ENCODE measurements at places on chromosomes 6 and 20.

- no peak for DNase-seq
Measured at GRCh38 chr6:170285482-170285881, 5.4 kb downstream of the DLL1 start.

GRCh38 chr6:138105880-138106664 is 1.1 kb downstream of the PERP start:
- no peak for DNase-seq

GRCh38 chr6:38636027-38636426 is 3.7 kb downstream of the BTBD9 start:
- DNase-seq, result no peak

DNA sequence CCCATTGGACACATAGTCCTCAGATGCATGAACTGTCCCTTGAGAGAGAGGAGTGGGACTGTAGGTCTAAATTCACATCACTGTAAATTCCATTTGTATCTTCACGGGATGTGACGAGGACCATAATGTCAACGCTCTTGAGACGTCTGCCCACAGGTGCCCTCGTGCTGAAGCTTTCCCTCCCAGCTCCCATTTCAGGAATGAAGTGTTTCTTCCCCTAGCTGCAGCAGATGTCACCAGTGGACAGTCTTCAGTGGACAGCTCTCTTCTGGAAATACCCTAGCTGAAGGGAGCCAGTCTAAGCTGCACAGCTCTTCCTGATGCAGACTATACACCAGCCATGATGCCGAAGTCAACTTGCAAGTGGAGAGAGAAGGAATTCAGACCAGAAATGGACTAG is 217.4 kb upstream of the ECI2 start:
- no peak for DNase-seq

DNA sequence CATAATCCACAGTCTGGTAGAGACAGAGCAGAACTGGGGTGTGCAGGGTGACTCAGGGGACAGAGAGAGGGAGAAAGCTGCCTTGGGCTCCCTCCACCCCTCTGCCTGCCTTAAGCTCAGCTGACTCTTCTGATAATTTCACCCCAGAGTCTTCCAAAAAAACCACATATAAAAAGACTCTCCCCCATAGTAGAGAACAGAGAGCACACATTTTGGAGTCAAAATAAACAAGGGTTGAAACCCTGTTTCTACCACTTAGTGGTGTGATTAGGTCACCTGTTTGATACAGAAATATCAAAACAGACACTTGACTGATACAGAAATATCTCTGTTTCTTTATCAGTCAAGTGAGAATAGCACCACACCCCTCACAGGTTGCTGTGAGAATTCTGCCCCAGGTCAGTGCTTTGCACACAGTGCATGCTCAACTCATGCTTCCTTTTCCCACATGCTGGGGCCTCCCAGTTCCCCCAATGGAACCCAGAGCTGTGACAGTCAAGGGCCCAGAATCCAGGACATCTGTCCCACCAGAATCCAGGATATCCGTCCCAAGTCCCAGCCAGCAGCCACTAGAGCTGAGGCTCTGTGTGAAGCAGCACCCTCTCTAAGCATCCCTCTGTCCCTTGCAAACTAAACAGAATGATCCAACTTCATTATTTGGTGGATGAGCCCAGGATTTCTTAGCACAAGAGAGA is 1.2 kb downstream of the TREML2 start:
- DNase-seq, result peak; percentile 44

DNA sequence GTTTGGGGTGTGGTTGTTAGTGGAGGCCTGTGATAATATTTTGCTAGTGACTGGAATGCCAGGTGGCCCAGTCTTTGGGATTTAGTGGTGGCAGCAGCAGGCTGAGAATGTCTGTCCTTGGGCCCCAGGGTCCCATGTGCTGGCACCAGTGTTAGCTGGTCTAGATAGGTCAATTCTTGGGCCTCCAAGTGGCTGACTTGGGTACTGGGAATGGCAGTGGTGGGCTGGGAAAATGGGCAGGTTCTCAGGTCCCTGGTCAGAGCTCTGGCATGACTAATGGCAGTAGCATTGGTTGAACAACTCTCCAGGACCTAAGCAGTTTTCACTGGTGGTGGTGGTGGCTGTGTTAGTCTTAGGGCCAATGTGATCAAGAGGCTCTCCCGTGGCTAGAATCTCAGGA is 50.3 kb downstream of the OLIG3 start:
- DNase-seq, result no peak

GRCh38 chr6:136347847-136348246 is 58.2 kb upstream of the BCLAF1 start:
- no peak for DNase-seq

DNA sequence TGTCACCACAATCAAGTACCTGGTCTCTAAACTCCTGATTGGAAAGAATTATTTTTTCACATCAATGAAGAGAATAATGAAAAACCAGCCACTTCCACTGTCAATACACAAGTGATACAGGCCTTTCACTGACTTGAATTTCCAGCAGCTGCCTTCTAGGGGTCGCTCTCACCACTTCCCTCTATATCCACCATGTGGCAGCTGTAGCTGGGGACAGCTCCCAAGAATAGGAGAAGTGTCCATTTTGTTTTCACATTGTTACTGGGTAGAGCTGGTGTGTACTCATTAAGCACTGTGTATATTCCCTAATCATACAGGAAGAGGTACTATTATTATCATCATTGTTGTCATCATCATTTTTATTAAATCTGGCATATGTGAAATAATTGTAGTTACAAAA is 438.4 kb upstream of the SPTLC3 start:
- DNase-seq, result no peak

GRCh38 chr6:168865-169455 is 123.3 kb upstream of the DUSP22 start:
- peak; percentile 49 for DNase-seq

- no peak for DNase-seq
Measured at GRCh38 chr6:72466471-72466870, 155.4 kb upstream of the KCNQ5 start.

DNA sequence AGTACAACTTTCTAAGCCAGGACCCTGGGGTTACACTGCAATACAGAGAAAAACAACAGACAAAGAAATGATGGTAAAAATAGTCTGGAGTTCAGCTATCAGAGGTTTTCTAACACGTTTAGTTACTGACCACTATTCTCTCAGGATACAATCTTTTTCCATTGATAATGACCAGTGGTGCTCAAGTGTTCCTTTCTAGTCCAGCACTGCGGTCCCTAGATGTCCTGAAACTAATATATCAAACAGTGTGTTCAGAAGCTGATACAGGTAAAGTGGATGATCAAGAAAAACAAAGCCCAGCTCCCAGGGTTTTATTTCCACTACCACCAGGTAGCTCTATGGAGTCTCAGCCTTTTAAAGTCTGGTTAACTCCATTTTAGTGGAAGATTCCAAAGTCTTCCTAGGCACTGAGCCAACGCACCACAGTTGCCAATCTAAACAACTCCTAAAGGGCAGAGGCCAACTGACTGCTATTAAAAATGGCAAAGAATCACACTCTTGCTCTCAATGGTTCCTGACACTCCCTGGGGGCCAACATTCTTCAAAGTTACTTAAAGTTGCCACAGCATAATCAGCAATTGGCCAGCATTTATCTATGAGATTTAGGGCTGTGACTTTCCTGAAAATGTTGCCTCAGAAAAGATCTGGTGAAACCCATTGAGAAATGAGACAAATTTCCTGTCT is 38.2 kb downstream of the DZANK1 start:
- DNase-seq, result no peak

DNA sequence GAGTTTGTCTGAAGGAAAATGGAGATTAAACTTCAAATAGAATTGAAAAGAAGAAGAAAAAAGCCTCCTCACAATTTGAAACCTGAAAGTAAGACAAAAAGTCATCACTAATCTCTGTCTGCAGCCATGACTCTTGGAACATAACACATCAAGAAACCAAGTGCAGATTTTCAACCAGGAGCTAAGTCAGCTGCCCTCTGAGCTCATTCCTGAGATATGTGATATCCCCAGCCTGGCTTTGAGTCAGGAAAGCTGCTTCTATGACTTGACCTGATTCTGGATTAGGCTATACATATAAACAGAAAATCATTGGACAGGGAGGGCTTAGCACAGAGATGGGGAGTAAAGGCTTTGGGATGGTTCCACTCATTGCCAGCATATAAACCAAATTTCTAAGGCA is 891.4 kb downstream of the TFAP2A start:
- DNase-seq, result no peak

DNA sequence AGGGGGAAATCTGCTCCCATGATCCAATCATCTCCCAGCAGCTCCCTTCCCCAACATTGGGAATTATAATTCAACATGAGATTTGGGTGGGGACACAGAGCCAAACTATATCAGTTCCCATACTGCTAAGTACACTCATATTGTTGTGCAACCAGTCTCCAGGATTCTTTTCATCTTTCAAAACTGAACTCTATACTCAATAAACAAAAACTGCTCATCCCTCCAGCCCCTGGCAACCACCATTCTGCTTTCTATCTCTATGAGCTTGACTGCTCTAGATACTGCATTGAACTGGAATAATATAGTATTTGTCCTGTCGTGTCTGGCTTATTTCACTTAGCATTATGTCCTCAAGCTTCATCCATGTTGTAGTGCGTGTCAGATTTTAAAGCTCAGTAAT is 42.9 kb downstream of the STX11 start:
- DNase-seq, result no peak

DNA sequence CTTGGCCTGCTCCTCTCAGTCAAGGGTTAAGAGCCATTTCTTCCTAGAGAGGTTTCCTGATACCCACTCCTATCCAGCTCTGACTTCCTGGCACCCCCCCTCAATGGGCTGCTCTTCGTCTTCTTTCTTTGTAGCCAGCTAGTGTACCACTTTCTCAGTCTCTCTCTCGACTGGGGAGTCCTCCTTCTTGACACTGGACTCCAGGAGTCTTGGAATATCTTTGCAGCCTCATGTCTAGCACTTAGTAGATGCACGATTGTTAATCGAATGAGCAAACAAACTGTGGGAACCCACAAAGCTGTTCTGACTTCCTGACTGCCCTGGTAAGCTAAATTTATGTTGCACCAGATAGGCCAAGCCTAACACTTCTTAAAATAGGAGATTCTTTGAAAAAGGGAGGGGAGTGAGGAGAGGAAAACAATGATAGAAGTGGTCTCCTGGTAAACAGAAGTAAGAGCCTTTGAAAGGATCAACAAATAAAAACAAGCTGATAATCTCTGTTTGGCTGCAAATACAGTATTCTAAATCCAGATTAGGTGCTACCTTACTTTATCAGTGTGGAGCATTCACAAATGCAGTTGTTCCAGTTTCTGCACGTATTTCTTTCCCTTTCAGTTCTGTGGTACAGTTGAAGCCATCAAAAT is 160.1 kb upstream of the CITED2 start:
- DNase-seq, result peak; percentile 33

- no peak for DNase-seq
Measured at GRCh38 chr6:19492636-19493405, 344.3 kb upstream of the ID4 start.

GRCh38 chr6:48840896-48841295 is 622.2 kb downstream of the MMUT start:
- DNase-seq, result no peak

- DNase-seq, result peak; percentile 50
Measured at GRCh38 chr6:143536461-143536865, 24.9 kb upstream of the FUCA2 start.

GRCh38 chr6:141467881-141468280 is 664.8 kb upstream of the GJE1 start:
- DNase-seq, result no peak

- DNase-seq, result peak; percentile 91
Measured at GRCh38 chr20:4814696-4815252, 93.1 kb downstream of the PRND start.

DNA sequence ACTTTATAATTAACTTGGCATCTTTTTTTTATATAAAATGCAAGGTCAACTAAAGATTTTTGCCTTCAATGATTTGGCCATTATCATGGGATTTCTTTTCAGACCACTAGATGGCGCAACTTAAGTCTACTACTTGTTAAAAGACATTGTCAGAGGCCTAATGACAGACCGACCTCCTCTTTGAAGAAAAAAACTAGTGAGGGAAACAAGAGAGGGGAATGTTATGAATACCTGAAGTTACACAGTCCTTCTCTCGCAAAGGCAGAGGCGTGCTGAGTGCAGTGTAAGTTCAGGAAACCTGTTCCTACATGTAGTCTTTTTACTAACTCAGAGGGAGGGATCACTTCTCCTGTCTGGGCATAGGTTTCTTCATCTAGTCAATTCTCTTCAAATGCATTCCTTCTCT is 9.3 kb downstream of the TRAPPC3L start:
- peak; percentile 66 for DNase-seq

DNA sequence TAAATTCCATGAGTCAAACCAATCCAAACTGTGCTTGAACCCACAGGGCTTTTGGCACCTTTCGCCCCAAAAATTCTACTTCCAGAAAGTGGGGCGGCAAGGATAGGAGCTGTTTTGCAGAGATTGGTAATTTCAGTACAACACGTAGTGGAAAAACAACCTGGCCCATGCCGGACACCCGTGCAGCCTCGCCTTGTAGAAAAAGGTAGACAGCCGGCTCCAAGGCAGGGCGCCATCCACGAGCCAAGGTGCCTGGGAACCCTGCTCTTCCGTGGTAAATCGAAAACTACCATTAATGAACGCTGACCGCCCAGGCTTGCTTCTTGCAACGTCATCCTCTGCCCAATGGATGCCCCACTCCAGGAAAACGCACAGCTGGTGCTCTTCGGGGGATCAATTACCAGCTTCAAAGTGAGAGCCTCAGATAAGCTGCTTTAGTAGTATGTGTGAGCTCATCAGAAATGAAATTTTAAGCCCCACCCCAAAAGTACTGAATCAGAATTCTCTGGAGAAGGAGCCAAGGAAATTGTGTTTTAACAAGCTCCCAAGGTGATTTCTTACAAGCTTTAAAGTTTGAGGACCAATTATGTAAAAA is 1.8 kb downstream of the OOEP start:
- no peak for DNase-seq

GRCh38 chr20:41046716-41047115 is 18.1 kb downstream of the TOP1 start:
- no peak for DNase-seq

GRCh38 chr20:39095870-39096269 is 133.7 kb downstream of the DHX35 start:
- DNase-seq, result no peak

DNA sequence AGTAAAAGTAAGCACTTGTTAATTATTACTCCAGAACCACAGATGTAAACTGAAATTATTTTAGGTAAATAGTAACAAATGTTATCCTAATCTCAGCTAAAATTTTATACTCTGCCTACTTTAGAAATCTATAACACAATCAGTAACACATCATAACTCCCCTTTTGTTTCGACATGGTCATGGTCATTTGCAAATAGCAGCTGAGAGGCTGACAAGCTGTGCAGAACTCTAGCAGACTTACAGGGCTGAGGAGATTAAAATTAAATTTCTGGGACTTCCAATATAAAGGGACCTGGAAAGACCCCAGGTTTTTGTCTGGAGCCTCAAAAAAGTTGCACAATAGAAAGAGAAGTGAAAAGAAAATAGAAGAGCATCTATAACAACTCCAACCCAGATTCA is 88.8 kb downstream of the PRL start:
- no peak for DNase-seq

- DNase-seq, result no peak
Measured at GRCh38 chr20:58406422-58407001, 17.5 kb downstream of the VAPB start.

- DNase-seq, result peak; percentile 15
Measured at GRCh38 chr6:105077596-105078385, 102.0 kb downstream of the POPDC3 start.

All from CD4-positive, alpha-beta T cell treated with Interleukin-10 for 1 hour (primary cell).